8988T (cell line): ENCODE measurements at places on chromosomes 5 and 9.

DNA sequence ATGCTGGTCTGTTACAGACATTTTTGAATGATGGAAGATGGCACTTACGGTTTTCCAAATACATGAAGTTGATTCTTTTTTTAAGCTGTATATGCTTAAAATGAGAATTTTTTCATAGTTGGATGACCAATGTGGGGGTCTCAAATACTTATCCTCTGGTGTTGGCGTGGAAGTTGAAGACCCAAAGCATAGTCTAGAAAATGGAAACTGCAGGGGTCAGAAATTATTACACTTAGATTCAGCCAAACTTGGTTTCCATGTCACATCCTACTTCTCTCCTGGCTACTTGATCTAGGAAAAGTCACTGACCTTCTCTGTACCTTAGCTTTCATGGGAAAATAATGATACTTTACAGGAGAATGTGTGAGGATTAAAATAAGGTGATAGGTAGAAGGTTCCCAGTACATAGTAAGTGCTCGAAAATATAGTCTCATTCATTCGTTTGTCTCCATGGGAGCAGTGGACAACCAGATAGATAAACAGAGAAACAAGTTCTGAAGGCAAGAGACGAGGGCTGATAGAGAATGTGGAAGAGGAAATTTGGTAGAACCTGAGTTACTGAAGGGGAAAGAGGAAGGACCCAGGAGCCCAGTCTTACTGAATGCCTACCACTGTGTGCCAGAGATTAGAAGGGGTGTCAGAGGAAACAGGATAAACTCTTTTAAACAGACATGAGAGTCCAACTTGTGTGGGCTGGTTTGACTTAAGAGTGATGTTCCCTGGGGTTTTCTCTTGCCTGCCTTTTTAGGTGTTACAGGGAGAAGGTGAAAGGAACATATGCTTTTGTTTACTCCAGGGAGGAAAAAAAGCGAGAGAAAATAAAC is 560.3 kb upstream of the KLF4 start:
- DNase-seq, result no peak

- DNase-seq, result no peak
These were observed 159.1 kb downstream of the PAX5 start for GRCh38 chr9:36874921-36875320.

- DNase-seq, result peak; percentile 82
These were observed 43.1 kb downstream of the TMEM174 start for GRCh38 chr5:73215891-73216610.

DNA sequence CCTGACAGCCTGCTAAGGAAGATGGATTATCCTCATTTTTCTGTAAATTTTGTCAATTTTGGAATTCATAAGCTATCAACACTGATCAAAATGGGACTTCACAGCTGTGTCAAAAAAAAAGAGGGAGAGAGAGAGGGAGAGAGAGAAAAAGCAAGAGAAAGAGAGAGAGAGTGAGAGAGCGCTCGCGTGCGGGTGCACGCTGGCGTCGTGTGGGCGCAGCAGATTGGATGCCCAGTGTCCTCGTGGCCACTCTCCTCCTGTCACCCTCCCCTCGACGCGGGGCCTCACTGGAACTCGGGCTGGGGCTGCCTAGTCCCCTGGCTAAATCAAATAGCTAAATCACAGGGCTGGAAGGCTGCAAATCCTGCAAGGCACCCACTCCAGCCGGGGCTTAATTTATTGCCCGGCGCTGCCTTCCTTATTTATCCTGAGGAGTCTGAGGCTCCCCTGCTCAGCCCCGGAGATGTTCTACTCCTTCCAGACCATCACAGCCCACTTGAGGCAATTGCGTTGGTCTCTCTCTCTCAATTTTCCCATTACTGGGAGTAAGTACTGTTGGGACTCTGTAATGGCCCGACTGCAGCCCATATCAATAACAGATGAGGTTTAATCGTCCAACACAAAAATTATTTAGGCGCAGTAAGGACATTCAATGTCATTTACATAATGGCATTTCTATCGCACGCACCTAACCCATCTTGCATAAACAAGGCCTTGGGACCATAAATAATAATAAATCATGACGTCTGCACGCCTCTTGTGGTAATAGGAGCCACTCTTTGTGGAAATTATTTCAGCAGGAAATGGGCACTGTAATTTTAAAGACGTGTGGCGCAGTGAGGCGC is 94.2 kb downstream of the PAX5 start:
- no peak for DNase-seq

GRCh38 chr9:77251050-77251449 is 73.7 kb downstream of the VPS13A start:
- DNase-seq, result no peak

GRCh38 chr9:133124123-133124906 is 3.3 kb upstream of the RALGDS start:
- no peak for DNase-seq

GRCh38 chr5:10701567-10702039 is 59.4 kb downstream of the DAP start:
- DNase-seq, result no peak

GRCh38 chr5:68137511-68138140 is 77.9 kb upstream of the PIK3R1 start:
- no peak for DNase-seq

DNA sequence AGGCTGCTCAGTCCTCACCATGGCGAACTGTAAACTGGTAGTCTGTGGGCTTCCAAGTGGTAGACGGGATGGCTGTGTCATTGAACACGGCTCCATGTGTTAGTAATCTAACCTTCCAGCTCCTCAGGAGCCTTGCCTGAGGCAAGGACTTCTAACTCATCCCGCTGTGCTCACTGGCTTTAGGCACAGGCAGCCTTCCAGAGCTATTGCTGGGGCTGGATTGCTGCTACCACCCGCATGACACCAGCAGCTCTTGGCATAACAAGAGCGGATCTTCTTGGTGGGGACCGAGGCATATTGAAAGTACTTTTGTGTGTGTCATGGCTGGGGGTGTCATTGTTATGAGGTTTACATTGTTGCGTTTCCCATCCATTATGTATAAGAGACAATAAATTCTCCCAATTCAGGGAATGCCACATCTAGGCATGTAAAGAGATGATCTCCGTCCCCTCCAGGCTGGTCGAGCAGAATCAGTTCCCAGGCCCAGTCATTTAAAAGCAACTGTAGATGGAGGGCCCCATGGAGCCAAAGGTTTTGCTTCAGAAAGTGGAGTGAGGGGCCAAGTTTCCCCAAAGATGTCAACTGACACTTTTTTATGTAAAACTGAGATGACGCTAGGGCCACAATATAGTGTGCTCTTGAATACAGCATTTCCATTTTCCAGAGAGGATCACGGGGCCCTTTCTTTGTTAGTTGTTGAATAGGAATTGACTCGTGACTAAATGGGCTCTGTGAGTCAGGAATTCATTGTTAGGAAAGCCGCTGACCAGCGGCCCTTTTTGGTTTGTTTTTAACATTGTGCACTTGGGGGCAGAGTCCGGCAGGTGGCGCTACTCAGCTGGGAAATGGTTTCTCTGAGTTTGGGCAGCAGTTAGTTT is 759.5 kb downstream of the TAF11L14 start:
- DNase-seq, result no peak

DNA sequence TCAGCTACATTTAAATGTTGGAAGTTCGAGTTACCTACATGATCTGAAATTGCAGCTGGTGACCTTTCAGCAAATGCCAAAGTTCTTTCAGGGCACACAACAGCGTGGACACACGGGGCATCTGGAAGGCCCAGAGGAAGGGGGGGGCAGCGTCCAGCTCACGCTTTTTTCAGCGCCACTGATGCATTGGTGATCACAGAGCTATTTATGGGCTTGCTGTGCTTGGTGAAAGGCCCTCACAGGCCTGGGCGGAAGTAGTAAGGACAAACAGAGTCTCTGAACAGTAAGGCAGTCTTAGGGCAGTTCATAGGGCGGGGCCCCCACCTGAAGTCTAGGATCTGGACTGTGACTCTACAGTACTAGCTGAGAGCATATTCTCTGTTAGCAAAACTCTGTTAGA is 6.6 kb upstream of the FBP2 start:
- DNase-seq, result no peak

GRCh38 chr5:75567710-75568109 is 43.5 kb upstream of the ANKDD1B start:
- DNase-seq, result no peak

DNA sequence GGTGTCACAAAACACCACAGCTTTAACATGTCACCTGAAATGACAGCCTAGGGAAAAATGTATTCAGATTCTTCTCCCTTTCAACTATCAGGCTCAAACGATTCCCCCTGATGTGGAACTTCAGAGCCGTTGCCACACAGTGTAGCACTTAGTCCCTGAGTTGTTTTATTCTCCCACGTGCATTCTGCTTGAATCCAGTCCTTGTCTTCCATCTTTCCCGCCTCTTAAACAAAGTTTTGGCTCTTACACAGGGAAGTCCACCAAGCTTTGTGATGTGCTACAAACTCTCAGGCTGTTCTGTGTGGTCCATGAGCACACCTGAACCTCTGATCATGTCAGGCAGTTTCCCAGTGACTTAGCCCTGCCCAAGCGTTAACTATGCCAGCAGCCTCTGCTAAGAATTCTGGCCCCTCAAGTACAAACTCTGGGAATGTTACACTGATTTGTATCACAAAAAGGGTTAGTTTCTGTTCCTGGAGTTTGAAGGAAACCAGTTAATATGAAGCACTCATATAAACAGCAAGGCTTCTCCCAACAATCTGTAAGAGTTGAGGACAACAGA is 45.8 kb upstream of the RNF38 start:
- no peak for DNase-seq
